ENCODE measurements at places on chromosomes 7 and 10.

- no peak for DNase-seq
Observed at GRCh38 chr10:63681993-63682697, 160.9 kb downstream of the REEP3 start.

DNA sequence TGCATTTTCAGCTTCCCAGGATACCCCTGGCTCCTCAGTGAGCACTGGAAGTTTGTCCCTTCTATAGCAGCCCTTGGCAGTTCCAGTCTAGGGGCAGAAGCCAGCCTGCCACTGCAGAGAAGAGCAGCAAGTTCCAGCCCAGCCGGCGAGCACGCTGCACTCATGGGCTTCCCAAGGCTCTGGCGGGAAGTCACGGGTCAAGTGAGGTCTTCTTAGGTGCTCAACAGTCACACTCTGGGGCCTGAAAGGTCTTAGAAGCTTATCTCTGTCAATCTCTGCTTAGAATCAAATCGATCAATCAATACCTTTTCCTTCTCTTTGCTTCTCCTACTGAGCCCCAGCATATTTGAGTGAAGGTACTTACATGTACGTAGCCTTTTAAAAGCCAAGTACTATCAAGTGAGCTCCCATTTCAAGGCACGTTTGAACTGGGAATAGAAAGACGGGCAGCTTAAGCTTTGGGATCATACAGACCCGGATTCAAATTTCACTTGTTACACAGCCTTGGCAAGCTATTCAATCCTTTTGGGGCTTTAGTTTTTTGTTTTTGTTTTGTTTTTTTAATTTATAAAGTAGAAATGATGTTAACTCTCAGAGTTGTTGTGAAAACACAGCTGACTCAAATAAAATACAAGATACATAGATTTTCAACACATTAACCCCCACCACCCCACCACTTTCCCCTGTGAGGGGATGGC lies 152.6 kb upstream of the KLF14 start:
- no peak for DNase-seq

DNA sequence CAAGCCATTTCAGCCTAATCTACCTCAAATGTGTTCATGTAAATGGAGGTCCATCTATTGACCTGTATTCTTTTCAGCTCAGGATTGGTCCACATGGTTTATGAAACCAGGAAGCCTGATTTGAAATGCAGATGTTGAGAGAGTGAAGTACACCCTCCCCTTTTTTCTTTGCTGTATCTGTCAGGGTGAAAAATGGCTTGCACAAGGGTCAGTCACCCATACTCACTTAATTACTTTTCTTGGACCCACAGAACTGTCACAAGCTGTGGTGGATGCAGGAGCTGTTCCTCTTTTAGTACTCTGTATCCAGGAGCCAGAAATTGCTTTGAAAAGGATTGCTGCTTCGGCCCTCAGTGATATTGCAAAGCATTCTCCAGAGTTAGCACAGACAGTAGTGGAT lies 41.2 kb downstream of the SPAG6 start:
- no peak for DNase-seq

DNA sequence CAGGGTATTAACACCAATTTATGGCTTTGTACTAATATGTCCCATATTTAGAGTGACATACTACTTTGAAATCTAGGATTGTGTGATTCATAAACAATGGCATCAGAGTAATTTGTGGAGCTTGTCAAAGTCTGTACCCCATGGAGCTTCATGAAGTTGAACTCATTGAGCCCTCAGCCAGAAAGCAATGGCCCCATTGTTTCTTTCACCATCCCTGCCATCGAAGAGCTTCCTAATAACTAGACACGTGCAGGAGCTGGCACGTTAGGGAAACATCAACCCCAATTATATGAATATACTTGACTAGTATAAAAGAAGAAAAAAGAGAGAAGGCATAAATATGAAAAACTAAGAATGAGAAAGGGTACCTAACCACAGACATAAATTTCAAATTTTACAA lies 206.6 kb downstream of the CXCL12 start:
- no peak for DNase-seq

DNA sequence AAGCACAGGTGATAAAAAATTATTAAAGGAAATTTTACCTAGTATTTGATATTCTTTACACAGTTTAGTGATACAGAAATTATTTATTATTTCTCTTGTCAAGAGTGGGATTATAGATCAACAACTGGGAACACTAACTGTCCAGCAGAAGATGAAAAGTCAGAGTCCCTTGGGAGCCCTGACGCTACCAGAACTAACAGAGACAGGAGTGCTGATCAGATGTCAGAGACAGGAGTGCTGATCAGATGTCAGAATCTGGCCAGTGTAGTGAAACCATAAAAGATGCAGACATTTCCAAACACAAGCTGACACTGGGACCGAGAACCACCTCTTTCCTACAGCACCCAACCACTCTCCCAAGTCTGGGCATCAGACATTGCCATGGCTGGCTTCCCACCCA lies 828.2 kb downstream of the TNS3 start:
- DNase-seq = no peak

- no peak for DNase-seq
Observed at GRCh38 chr10:79610601-79611191, at the start of gene SFTPA1. Gene SFTPA1, plus strand, starts transcription at chr10:79610939. Its CDS starts 887 bp downstream, at chr10:79611826.

- DNase-seq = no peak
Observed at GRCh38 chr7:26959290-26959689, 94.9 kb upstream of the SKAP2 start.

DNA sequence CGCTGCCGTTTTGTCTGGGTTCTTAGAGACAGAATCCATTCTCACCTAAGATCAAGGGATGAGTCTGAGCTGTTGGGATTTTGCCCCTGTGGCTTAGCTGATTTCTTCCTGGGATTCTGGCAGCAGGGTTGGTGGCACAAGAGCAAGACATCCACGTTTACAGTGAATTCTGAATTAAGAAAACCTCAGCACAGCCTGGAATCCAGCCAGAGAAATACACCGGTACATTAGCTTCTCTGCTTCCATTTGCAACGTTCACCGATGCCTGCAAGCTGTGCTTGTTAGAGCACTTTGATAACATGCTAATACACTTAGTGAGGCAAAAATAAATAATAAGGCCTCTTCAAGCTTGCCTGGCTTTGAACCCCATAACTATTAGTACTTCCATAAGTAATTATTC lies 569.8 kb downstream of the CALN1 start:
- no peak for DNase-seq

DNA sequence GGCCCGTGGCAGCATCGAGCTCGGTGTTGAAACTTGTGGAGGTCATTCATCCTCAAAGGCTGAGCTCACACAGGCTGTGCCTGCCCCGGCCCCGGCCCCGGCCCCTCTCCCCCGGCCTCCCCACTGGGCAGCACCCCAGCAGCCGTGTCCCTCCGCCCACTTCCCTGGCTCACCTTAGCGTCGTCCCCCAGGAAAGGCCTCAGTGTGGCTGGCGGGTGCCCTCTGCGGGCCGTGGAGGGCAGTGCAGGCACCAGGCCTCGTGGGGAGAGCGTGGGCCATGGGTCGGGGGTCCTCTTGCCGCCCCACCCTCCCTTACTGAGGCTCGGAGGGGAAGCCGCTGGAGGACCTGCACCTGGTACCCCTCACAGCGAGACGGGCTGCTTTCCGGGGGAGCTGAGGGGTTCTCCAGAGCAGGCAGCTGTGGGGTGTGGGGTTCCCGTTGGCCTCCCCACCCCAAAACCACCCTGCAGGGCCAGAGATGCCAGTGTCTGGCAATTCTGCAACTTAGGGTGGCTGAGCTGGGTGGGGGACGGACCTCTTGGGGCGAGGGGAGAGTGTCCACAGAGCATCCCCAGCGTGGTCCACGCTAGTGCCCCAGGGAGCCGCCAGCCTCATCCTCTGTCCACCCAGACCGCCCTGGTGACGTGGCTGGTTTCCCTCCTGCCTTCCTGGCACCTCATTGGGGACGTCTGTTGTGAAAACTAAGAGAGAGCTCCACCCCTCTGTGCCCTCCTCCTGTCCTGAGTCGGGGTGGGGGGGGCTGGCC lies 44.2 kb upstream of the DPYSL4 start:
- no peak for DNase-seq

- DNase-seq = no peak
Observed at GRCh38 chr7:25930492-25931048, 221.4 kb upstream of the NFE2L3 start.

DNA sequence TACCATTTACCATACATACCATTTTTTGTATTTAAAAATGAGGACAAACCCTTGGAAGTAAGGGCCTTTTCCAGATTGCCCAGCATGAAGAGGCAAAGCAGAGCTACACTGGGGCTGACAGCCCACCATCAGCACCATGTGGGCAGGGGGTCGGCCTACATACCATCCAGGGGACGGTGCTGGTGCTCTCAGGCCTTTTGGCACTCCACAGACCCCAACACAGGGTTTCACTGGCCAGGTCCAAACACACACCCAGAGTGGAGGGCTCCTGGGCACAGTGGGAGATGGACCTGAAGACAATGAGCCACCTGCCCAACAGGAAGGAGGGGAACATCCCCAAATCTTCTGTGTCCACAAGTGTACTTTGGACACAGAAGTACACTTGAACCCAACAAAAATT lies 69.2 kb upstream of the CAMK2B start:
- DNase-seq = no peak

DNA sequence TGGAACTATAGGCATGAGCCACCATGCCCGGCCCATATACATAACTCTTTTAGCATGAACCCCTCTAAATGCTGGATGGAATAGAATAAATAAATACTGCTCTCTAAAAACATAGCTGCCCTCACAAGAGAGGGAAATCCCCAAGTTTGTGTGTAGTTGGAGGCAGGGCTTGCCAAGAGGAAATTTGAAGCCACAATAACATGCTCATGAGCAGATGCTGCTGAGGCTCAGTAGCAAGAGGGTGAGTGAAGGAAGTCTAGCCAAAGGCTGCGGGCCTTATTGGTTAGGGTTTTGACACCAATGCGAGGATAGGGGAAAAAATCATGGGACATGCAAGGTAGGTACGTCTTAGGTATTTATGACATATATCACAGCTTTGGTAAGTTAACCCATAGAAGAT lies 17.3 kb downstream of the TPK1 start:
- DNase-seq = peak; percentile 15

DNA sequence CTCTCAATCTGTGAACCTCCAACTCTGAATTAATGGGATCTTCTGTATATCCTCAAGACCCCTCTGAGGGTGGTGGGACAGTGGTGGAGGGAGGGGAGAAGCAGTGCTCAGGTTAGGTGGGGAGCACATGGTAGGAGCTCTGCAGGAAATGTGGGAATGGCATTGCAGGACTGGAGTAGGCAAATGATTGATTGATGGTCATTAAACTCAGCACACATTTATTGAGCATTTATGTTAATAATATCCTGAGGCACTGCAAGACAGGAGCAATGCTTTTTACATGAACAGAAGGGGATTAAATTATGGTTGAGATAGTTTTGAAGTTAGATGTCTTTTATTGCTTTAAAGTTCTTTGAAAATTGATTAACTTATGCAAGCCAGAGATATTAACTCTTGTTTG lies 14.1 kb downstream of the BMPER start:
- no peak for DNase-seq

Measured in smooth muscle cell of the brain vasculature (primary cell).